Fibroblast of lung (primary cell): ENCODE measurements at places on chromosomes 2 and 18. TPM values are rescaled to one million over a fixed set of nuclear protein-coding genes. Genes with fewer than 3 reads are reported as not detected.

The STARD6 gene
- 0.33 TPM in 1 of 2 replicates, not detected in the other for total RNA-seq

The TMEM163 gene
- total RNA-seq = under 0.01 TPM in 1 of 2 replicates, not detected in the other

The DSEL gene
- total RNA-seq = 51.1 and 157 TPM in 2 replicates

The ODC1 gene
- total RNA-seq = 53.9 and 86.4 TPM in 2 replicates

The LRATD1 gene
- 0.51 and 0.99 TPM in 2 replicates for total RNA-seq

The BMP10 gene
- not detected in 2 replicates for total RNA-seq

The TRABD2A gene
- total RNA-seq = 10.8 and 14.4 TPM in 2 replicates

The PLEKHB2 gene
- total RNA-seq = 75.8 and 94.0 TPM in 2 replicates

The GAL3ST2 gene
- total RNA-seq = 0.17 TPM in 1 of 2 replicates, not detected in the other

The TUBA3E gene
- not detected in 2 replicates for total RNA-seq

The MIB1 gene
- 49.8 and 51.0 TPM in 2 replicates for total RNA-seq

The CD8A gene
- not detected in 2 replicates for total RNA-seq

The RAX gene
- not detected in 2 replicates for total RNA-seq

The CFC1 gene
- not detected in 2 replicates for total RNA-seq

The SPRED2 gene
- 6.7 and 9.4 TPM in 2 replicates for total RNA-seq

The C2orf78 gene
- not detected in 2 replicates for total RNA-seq

The TRAF3IP1 gene
- 7.7 and 9.2 TPM in 2 replicates for total RNA-seq

The KCNF1 gene
- 0.51 and 2.6 TPM in 2 replicates for total RNA-seq

The FAM110C gene
- total RNA-seq = 0.26 TPM in 1 of 2 replicates, not detected in the other

The CKAP2L gene
- total RNA-seq = 0.26 and 3.0 TPM in 2 replicates

The CCT7 gene
- total RNA-seq = 262 and 299 TPM in 2 replicates

The SMYD1 gene
- not detected in 2 replicates for total RNA-seq

The ASTL gene
- total RNA-seq = not detected in 2 replicates

The IL1A gene
- total RNA-seq = 0.17 and 0.26 TPM in 2 replicates

The RBM44 gene
- total RNA-seq = 0.17 and 0.26 TPM in 2 replicates

The CROCC2 gene
- 0.33 and 0.51 TPM in 2 replicates for total RNA-seq

The ATP8B1 gene
- 53.4 and 109 TPM in 2 replicates for total RNA-seq

The TLX2 gene
- under 0.01 TPM in 1 of 2 replicates, not detected in the other for total RNA-seq

The ERFE gene
- 1.3 and 1.5 TPM in 2 replicates for total RNA-seq

The LCT gene
- under 0.01 TPM in 2 replicates for total RNA-seq

The C1QL2 gene
- not detected in 2 replicates for total RNA-seq

The ALKAL2 gene
- total RNA-seq = 0.17 TPM in 1 of 2 replicates, not detected in the other

The ZNF396 gene
- 2.8 and 5.0 TPM in 2 replicates for total RNA-seq

The ABCB11 gene
- not detected in 2 replicates for total RNA-seq

The RAPGEF4 gene
- 1.3 and 3.0 TPM in 2 replicates for total RNA-seq

The CTNNA2 gene
- total RNA-seq = not detected in 2 replicates

The CPLX4 gene
- not detected in 2 replicates for total RNA-seq

The C2orf15 gene
- total RNA-seq = under 0.01 TPM in 1 of 2 replicates, not detected in the other

The ZNF892 gene
- 6.2 and 7.3 TPM in 2 replicates for total RNA-seq

The MBD5 gene
- 12.8 and 26.1 TPM in 2 replicates for total RNA-seq

The CXCR4 gene
- under 0.01 TPM in 1 of 2 replicates, not detected in the other for total RNA-seq

The DQX1 gene
- total RNA-seq = not detected in 2 replicates

The GALR1 gene
- total RNA-seq = not detected in 2 replicates
